Dorsolateral prefrontal cortex (tissue), 122 donors: ENCODE measurements at places on chromosomes 1 and 21. TPM values are rescaled to one million over a fixed set of nuclear protein-coding genes. Genes with fewer than 3 reads are reported as not detected.
A peak's percentile ranks its signal among the peaks of the same experiment; 100 is the strongest.

Gene TTC22
- total RNA-seq, result 0.44 TPM

Gene PLA2G4A
- total RNA-seq, result 5.1 TPM

Gene TDRD5
- total RNA-seq, result 0.25 TPM

Gene BGLAP
- total RNA-seq, result 2.7 TPM

Gene KRTAP13-2
- total RNA-seq, result not detected

Gene PTPRF
- total RNA-seq, result 153 TPM

DNA sequence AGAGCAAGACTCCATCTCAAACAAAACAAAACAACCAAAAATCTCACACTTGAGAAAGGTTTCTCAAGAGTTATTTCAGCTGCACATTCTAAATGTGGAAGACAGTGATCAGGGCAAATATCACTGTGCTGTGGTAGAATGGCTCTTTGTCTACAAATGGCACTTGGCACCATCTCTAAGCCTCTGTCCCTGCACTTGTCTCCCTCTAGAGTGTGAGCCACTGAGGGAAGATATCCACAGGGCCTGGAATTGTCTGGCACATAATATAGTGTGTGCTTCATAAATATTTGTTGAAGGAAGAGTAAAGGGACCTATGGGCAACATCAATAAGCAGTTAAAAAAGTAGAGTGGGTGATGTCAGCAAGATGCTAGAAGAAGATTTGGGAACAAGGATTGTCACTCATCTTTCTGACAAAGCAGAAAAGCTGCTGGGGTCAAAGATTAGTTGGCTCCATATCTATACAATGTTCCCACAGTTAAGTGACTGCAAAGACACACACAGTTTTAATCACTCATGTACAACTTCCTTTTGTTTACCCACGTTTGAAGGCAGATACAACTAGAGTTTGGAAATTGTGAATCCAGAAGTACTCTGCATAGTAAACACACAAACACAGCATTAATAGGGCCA is 19.1 kb downstream of the CD101 start:
- DNase-seq, result no peak

- DNase-seq, result no peak
Observed at GRCh38 chr1:167197692-167198091, 23.0 kb upstream of the POU2F1 start.

- DNase-seq, result no peak
Observed at GRCh38 chr1:96967311-96967710, 245.7 kb downstream of the PTBP2 start.

GRCh38 chr1:161738627-161739287 is 10.8 kb upstream of the DUSP12 start:
- DNase-seq, result no peak

- no peak for DNase-seq
Observed at GRCh38 chr1:112833806-112834205, 118.7 kb upstream of the PPM1J start.

DNA sequence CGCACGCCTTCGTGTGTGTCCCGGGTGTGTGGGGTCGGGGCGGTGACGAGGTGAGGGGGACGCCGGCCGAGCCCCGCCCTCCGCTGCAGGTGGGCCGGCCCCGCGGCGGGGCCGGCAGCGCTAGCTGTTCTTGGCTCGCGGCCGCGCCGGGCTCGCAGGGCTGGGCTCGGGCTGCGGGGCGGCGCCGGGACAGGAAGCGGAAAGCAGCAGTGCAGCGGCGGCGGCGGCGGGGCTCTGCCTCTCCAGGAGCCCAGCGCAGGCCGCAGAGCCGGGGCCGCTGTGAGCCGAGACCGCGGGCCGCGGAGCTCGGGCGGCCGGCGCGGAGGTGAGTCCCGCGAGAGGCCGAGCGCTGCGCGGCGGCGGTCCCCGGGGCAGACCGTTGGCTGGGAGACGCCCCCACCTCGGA is at the start of gene VANGL1:
VANGL1 (plus strand) TSS at position 209 of the 406 bp plus-strand sequence. CDS start 9,444 bp downstream, outside the sequence.
- DNase-seq, result peak; percentile 29

- no peak for DNase-seq
Observed at GRCh38 chr1:202291001-202291400, 50.7 kb downstream of the UBE2T start.

DNA sequence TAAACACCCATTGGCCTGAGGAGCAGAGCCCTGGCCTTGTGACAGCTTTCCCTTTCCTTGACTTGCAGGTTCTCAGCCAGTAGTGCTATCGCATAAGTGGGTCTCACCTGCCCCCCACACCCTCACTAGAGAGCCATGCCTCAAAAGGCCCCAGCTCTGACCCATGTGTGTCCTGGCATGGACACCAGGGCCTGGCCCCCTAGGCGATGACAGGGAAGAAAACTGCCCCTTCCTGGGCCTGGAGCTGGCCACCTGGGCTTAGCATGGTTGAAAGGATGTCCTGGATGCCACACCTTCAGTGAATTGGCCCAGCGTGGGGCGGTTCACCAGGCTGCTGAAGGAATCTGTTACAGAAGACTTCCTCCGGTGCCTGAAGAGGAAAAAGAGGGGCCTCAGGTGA is 18.5 kb downstream of the TTC39A start:
- no peak for DNase-seq

DNA sequence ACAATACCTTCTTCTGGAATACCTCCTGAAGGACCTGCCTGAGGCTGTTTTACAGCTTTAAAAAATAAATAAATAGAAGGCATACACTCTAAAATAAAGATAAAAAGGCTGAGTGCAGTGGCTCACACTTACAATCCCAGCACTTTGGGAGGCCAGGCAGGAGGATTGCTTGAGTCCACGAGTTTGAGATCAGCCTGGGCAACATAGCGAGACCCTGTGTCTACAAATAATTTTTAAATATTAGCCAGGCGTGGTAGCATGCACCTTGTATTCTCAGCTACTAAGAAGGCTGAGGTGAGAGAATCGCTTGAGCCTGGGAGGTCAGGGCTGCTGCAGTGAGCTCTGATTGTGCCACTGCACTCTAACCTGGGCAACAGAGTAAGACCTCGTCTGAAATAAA is 75.0 kb downstream of the OSBPL9 start:
- DNase-seq, result no peak

DNA sequence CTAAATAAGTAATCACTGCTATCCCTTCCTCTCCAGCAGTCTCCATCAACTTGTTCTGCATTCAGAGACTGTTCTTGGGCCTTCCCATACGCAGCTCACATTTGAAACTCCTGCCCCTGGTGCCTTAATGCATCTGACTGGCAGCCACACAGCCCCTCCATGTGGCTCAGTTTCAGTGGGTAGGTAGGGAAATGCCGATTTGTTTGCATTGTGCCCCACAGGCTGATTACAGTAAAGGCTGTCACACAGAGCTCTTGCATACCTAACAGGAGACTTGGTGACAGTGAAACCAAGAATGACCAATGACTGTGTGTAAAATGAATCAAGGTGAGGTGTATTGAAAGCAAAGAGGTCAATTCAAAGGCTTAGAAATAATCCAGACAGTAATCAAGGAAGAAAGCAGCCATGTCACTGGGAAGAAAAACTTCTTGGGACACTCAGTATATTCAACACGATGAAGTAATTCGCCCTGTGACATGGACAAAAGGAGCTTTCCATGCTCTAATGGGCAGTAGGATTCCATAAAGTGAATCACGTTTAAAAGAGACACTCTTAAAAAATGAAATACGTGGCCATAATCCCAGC is 12.7 kb upstream of the B3GALNT2 start:
- no peak for DNase-seq

GRCh38 chr1:198681831-198682759 is 43.3 kb downstream of the PTPRC start:
- DNase-seq, result no peak

DNA sequence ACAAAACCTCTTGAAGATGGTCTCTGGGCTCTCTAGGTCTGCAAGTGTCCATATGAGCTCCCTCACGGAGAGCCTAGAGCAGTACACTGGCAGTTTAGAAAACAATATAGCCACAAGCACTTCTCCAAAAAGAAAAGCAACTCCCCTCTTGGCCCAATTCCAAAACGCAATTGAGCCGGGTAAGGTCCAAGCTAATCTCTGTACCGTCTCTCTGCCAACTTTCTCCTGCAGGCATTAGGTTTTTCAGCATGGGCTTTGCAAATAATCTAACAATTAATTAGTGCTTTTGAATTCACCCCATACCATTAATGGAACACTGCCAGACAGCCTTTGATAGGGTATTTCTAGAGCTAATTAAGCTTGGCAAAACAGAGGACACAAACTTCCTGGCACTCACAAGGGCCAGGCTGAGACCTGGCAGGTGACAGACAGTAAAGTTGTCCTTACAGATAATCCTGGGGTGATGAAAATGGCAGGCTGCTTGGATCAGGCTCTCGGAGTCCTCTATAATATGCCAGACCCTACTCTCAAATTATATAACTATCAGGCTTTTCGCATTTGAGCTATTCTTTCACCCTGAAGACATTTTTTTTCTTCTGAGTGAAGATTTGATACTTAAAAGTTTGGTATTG is 39.8 kb downstream of the TGFBR3 start:
- DNase-seq, result no peak

GRCh38 chr1:70358921-70359564 is 4.5 kb upstream of the ANKRD13C start:
- no peak for DNase-seq

- no peak for DNase-seq
Observed at GRCh38 chr1:10745886-10746455, 50.5 kb downstream of the CASZ1 start.

GRCh38 chr1:24727501-24728216 is 17.6 kb upstream of the CLIC4 start:
- DNase-seq, result no peak

DNA sequence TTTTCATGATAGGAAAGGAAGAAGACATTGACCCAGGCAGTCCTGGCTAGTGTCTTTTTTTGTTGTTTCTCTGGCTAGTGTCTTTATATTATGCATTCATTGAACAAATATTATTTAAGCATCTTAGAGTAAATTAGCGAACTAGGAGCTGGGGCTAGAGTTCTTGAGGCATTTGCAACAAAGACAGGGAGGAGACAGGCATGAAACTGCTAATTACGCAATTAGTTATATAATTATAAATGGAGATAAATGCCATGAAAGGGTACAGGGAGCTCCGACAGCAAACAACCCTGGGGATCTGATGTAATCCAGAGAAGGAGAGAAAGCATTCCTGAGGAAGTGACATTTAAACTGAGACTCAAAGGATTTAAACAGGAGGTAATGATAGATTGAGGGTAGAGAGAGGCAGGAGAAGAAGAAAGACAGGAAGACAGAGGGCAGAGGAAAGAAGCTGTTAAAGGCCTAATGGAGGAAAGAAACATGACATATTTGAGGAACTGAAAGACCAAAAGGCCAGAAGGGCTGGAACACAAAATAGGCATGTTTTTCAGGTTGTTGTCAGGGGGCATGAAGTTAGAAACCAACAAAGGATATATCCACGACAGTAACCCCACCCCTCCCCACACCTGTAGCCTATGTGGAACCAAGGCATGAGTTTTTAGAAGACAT is 99.5 kb upstream of the GJB5 start:
- no peak for DNase-seq

DNA sequence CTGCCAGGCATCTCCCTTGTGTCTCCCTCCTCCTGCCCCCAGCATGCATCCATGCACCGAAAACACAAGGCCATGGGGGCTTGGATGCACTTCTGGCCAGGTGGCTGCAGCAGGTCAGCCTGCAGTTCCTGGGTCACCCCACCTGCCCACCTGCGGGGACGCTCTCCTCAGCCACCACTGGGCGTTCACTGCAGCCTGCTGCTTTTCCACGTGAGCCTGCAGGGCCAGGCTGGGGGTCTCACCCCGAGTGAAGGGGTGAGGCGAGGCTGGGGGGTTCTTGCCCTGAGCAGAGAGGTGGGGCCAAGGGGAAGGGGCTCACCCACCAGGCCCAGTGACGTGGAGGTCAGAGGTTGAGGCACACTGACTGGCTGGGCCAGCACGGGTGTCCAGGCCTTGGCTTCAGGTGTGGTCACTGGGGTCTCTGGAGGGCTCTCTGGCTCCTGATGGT is 64.6 kb downstream of the WNT9A start:
- DNase-seq, result no peak

DNA sequence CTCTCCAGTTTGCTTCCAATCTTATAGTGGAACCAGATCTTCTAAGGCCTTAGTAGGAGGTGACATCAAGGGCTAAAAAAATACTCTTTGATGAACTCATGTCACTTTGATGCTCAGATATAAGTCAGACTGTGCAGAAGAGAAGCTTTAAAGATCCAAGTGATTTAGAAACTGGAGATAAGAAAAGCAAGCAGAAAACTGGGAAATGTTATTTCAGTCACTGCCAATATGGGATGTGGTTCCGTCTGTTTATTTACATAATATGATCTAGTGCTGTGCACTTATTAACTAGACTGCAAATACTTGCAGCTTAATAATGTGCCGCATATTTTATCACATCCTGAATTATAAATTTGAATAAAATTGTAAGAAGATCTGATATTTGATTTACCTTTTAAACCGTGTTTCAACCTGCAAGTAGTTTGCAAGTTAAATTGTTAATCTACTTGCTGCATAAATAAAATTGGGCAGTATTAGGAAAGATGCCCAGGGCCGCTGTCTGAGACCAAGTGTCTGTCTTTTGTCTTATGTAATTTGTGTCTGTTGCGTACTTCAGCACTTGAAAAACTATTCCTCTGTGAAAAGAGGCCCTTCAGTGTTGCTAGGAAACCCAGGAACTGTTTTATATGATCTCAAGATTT is 29.6 kb downstream of the CXADR start:
- DNase-seq, result no peak

GRCh38 chr1:174740249-174740968 is 259.3 kb upstream of the CACYBP start:
- DNase-seq, result no peak

DNA sequence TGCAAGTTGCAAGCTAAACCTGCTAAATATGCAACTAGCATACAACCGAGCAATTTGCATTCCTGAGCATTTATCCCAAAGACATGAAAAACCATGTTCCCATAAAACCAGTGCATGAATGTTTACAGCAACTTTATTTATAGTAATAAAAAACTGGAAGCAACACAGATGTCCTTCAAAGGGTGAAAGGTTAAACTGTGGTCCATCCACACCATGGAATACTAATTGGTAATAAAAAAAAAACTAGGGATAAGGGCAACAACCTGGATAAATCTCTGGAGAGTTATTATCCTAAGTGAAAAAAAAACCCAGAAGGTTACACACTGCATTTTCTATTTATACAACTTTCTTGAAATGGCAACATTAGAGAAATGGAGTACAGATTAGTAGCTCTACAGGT is 474.1 kb downstream of the SMYD3 start:
- DNase-seq, result no peak

DNA sequence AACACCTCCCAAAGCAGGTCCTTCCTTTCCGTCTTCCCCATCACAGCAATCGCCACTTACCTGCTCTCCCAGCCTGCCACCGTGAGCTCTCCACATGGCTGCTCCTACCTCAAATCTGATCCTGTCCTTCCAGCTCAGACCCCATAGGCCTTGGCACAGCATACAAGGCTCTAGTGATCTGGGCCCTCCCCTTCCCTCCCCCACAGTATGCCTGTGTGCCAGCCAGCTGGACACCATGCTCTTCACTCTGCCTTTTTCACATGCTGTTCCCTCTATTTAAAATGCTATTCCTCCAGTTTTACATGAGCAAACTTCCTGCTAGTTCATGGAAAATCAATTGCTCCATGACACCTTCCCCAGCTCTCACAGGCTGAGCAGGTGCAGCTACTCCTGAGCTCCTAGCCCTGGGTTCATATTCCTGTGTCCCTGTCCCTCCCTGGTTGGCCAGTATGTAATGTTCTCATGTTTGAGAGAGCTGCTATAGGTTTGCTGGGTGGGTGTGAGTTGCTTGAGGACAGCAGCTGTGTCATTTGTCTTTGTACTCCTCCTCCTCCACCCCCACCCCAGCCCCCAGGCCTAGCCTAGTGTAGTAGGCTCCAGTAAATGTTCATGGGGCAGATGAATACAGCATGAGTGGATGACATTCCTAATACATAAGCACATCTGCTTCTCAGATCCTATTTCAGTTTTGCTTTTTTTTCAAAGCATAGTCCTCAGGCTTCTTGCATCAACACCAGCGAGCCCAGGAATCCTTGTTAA is 6.3 kb upstream of the TNNT2 start:
- no peak for DNase-seq

- DNase-seq, result no peak
Observed at GRCh38 chr21:40257342-40257741, 390.1 kb downstream of the PCP4 start.
